ENCODE measurements at places on chromosomes 4 and X.

GRCh38 chrX:132292793-132293192 lies 73.5 kb upstream of the RAP2C start:
- DNase-seq = peak; percentile 53

DNA sequence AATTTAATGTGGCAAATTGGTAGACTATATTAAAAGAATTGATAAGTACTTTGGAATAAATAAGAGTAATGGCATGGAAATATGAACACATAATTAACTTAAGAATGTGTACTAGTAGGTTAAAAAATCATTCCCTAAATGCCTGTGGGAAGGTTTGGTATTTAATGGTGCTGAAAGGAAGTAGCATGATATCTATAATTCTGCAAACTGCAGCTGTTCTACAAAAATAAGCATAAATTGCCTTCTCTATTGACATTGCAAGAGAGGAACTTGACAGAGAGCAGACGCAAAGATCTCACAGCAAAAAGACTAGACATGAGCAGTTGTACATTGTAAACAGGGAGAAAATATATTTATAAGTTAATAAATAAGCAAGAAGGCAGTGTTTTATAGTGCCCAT lies 752.5 kb upstream of the PCDH10 start:
- peak; percentile 5 for DNase-seq

DNA sequence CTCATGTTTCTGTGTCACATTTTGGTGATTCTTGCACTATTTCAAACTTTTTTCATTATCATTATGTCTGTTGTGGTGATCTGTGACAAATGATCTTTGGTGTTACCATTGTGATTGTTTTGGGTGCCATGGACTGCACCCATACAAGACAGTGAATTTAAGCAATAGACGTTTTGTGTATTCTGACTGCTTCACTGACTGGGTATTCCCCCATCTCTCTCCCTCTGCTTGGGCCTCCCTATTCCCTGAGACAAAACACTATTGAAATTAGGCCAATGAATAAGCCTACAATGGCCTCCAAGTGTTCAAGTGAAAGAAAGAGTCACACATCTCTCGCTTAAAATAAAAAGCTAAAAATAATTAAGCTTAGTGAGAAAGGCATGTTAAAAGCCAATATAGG lies 60.2 kb downstream of the BANK1 start:
- no peak for DNase-seq

DNA sequence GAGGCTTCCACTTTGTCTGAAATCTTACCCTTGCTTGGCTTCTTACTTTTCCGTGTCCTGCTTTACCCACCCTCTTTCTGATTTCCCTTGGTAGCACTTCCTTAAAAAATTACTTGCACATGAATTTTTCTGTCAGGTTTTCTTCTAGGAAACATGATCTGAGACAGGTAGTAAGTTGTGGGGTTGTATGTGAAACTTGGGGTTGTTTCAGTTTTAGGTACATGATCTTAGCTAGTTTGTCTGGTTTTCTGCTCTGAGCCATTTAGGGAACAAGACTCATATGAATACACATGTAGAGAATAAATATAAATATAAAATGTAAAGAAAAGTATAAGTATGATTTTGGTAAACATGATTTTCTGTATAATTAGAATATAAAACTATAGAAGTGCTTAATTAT lies 17.4 kb upstream of the ARMCX2 start:
- DNase-seq = no peak

- no peak for DNase-seq
Measured at GRCh38 chr4:127783955-127784770, 2.0 kb downstream of the HSPA4L start.

GRCh38 chr4:9931146-9931545 lies 90.2 kb downstream of the SLC2A9 start:
- DNase-seq = no peak

DNA sequence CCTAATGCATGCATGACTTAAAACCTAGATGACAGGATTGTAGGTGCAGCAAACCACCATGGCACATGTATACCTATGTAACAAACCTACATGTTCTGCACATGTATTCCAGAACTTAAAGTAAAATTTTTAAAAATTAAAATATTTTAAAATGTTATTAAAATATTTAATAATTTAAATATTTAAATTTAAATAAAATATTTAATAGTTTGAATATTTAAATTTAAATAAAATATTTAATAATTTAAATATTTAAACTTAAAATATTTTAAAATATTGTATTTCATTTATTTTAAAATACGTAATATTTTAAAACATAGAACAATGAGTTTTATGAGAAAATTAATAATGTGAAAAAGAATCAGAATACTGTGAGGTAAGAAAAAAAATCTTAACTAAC lies 117.9 kb downstream of the SLC39A8 start:
- DNase-seq = no peak

GRCh38 chrX:78063687-78064086 lies 40.4 kb upstream of the PGK1 start:
- DNase-seq = no peak

DNA sequence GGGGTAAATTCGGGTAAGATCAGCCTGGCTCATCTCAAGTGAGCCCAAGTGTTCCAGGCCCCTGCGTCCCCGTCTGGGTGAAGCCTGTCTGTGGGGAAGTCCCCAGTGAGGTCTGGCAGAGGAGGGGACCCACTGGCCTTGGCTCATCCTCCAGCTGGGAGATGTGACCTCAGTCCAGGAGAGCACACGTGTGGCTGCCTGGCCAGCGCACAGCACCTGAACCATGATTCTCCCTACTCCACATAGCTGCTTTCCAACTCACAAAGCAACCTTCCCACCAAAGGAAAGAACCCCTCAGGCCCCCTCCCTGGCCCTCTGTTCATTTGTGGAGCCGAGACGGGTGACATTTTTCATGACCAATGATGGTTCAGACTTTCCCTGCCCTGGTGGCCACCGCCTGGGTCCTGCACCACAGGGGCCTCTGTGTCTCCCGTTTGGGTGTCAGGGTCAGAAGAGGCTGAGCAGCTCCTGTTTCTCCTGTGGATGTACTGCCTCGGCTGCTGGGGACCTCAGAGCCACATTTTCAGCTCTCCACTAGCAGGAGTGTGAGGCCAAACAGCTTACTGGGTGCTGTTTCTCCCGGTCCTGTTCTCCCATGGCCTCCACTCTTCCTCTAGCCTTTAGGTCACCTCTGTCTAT lies 111.4 kb downstream of the CPZ start:
- no peak for DNase-seq

DNA sequence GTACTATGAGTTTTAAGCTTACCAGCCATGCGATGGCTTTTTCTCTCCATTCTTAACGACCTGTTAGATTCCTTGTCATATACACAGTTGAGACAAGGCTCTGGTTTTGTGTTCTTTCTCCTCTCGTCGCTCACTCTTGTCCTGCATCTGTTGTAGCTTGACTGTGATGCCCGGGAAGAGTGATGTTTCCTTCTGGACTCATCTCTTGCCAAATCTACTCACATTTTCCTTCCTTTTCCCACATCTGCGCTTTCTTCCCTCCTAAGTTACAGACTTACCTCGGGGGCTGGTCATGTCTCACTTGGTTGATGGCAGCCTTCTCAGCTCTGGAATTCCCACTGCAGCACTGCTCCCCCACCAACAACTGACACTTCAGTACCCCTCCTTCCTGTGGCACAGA lies 4.8 kb upstream of the MAP7D3 start:
- no peak for DNase-seq

DNA sequence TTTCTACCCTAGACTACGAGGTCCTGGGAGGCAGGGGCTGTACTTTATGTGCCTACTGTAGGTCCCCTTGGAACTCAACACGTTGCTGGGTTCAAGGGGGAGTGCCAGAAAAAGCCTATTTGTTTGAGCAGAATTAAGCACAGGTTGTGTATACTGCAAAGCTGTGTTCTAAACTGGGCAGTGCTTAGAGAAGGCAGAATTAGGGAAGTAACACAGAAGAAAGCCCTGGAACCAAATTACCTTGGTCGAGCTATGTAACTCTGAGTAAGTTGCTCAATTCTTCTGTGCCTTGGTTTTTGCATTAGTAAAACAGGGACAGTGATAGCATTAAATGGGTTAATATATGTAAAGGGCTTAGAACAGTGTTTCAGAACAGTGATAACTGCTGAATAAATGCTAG lies 245.0 kb upstream of the SFRP2 start:
- no peak for DNase-seq

DNA sequence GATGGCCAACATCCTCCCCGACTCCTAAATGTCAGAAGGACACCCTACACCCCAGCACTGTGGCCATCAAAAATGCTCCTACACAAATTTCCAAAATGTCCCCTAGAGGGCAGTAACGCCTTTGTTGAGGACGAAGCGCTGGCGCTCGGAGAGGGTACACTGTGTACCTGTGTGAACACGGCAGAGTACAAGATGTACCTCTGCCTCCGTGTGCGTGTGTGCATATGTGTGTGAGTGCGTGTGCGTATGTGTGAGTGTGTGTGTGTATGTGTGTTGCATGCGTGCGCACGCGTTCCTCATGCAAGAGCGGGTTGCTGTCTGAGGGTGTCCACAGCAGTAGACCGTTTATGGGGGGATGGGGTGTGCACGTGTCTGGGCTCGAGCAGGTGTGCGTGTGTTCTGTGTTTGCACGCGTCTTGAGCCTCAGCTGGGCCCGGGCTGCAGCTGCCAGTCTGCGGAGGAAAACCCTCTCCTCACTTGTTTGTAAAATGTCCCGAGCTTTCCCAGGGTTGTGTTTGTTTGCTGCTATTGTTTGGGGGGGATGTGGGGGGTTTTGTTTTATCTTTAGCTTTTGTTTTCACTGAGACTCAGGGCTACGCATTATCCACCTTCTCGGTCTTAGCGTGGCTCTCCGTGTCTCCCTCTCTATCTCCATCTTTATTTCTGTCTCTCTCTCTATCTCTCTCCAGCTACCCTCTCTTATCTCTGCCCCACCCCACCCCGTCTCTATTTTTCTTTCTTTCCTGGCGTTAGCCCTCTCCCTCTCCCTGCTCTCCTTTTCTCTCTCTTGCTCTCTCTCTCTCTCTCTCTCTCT lies 10.4 kb upstream of the TSPYL2 start:
- peak; percentile 45 for DNase-seq

- no peak for DNase-seq
Measured at GRCh38 chr4:84263415-84263814, 235.7 kb downstream of the NKX6-1 start.

DNA sequence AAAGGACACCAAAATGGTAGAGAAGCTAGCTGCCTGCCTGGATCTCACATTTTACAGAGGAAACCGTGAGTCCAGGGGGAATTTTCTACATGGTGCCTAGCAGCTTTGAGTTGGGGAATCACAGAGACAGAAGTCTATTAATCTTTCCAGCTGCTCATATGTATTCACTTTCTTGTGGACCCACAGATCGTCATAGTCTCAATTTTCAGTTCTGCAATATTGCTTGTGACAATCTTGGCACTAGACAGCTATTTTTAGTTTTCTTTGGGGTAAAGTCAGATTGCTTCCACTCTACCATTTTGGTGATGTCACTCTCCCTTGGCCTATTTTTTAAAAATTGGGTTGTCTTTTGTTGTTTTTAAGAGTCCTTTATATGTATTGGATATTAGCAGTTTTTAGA lies 233.4 kb upstream of the STK26 start:
- DNase-seq = no peak

DNA sequence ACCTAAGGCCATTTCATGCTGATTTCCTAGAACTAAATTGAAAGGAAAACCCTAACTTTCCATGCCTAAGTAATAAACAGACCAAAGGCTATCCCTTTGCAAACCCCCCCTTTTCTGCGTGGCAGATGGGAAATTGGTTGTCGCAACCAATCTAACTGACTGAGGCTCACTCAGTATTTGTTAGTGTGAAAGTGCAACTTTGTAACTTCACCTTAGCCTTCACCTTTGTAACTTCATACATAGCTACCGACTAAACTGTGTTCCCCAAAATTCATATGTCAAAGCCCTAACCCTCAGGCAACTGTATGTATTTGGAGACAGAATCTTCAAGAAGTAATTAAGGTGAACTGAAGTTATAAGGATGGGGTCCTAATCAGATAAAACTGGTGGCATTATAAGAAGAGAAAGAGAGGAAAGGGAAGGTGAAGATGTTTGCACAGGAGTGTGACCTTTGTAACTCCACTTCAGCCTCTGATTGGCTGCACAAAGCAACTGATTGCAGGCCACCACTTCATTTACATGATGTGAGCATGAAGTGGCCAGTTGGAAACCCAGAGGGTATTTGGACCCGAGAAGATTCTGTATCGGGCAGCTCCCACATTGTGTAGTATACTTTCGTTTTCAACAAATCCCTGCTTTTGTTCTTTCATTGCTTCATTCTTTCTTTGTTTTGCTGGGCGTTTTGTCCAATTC lies 4.9 kb upstream of the TMEM33 start:
- DNase-seq = no peak

DNA sequence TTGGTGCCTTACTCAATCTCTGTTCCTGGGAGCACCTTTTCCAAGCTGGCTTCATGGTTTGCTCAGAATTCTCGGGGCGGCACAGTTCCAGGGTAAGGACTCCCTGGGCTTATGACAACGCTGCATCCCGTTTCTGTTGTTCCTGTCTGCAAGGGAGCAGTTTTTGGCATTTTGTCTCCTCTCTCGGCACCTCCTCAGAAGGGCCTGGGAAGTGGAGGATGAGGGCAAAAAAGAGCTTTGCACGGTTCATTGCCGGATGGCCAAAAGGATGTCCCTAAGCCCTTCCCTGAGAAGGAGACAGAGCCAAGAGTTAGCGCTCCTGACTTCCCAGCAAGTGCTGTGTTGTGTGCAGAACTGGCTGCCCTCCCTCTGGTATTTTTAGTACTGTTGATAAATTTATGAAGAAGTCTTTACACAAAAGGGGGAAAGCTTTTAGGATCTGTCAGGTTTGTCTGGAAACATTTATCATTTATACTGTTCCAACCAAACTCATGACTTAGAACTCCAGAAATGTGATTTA lies 13.4 kb downstream of the SRD5A3 start:
- DNase-seq = peak; percentile 49

DNA sequence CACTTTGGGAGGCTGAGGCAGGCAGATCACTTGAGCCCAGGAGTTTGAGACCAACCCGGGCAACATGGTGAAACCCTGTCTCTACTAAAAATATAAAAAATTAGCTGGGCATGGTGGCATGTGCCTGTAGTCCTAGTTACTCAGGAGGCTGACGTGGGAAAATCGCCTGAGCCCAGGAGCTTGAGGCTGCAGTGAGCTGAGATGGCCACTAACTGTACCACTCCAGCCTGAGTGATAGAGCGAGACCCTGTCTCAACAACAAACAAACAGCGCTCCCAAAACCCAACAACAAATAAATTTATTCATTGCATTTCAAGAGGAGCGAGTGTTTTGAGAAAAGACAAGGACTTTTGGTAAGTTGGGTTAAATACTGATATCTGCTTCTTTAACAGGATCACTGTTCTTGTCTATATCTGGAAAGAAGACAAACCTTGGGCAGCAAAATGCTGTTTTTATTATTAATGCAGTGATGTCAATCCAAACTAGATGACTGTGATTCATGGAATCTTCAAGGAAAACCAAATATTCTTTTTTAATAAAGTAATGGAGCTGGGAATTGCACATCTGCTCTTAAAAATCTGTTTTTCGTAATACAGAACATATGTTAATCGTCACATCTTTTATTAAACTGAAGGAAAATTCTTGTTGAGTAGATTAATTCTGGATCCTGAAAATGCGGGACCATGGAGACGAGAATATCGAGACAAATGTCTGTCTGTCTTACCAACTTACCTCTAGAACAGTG lies 90.8 kb upstream of the LIMCH1 start:
- DNase-seq = no peak

Data from fibroblast of gingiva (primary cell).